ENCODE measurements at places on chromosomes 12 and 14.

DNA sequence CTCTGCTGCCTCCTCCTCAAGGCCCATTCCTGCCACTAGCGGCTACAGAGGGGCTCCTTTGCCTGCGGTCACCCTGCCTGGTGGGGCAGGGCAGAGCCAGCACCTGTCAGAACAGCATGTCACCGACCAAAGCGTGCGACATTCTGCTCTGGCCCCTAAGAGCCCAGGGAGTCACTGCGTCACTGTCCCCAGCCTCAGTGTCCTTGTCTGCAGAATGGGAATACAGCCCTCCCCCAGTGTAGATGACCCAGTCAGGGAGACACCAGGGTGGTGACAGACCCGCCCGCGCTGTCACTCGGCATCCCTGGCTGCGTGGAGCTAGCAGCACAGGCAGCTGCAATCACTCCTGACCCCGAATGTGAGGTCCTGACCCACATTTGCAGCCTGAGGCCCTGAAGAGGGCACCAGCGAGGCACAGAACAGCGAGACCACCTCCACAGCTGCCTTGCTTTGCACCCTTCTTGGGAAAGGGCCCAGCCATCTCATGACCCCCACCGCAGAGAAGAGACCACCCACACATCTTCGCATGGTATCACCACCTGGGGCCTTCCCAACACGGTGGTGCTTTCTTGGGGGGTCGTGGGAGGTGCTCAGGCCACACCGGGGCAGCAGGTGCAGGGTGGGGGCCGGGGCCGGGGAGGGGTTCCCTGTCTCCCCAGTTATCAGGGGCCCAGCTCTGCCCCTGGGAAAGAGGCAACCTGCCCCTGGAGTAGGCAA is 2.5 kb downstream of the AHNAK2 start:
- peak; percentile 14 for DNase-seq

GRCh38 chr14:44830371-44830770 is 131.4 kb downstream of the KLHL28 start:
- no peak for DNase-seq

DNA sequence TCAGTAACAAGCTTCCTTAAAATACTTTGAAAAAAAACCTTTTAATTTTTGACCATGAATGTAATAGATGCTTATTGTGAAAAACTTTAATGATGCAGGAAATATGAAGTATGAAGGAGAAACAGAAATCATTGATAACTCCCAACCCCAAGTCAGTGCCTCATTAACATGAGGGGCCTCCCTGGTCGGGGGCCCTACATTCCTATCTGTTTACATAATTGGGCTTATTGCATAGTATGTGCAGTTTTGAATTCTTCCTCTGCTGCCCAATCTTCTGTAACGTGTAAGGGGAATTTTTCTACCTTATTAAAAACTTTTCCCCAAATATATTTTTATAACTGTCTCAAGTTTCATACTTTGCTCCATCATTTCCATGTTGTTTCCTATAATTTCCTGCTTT is 63.0 kb downstream of the SLC25A47 start:
- DNase-seq = no peak

GRCh38 chr12:52800259-52800917 is 4.5 kb upstream of the KRT3 start:
- no peak for DNase-seq

Measured in left ventricle myocardium inferior (tissue), 1 donor.